ENCODE measurements at places on chromosomes 2 and 18.

- no peak for DNase-seq
Measured at GRCh38 chr18:43665105-43665788, 388.0 kb upstream of the SYT4 start.

GRCh38 chr2:40497251-40497859, 45.5 kb upstream of the SLC8A1 start:
- no peak for DNase-seq

- DNase-seq = no peak
Measured at GRCh38 chr18:50662775-50663383, 103.0 kb downstream of the MAPK4 start.

- no peak for DNase-seq
Measured at GRCh38 chr2:190420801-190421200, 12.6 kb downstream of the MFSD6 start.

GRCh38 chr2:46913471-46914381, 1.9 kb downstream of the MCFD2 start:
- DNase-seq = no peak

GRCh38 chr18:6576718-6577375, 152.7 kb upstream of the ARHGAP28 start:
- no peak for DNase-seq

DNA sequence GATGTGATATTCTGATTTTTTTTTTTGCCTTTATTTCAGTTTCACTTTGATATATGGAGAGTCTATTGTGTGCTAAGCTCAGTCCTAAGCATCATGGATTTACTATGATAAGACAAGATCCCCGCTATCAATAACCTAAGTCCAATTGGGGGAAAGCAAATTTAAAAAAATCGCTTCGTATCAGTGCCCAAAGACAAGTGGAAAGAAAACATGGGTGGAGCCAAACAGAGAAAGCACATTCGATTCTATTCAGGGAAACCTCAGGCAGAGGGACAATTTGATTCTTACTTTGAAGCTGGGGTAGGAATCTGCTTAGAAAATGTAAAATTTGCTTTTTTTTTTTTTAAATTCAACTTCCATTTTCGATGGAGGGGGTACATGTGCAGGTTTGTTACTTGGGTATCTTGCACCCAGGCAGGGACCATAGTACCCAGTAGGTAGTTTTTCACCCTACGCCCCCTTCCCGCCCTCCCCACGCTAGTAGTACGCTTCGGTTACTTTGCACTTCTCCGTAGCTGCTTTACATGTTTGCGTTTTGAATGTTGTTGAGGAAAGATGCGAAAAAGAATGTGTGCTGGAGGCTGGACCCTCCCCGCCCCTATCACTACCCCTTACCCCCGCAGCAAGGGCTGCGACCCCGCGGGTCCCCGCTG, 12.4 kb downstream of the KIF5C start:
- no peak for DNase-seq

- DNase-seq = no peak
Measured at GRCh38 chr2:105865222-105865913, 120.7 kb downstream of the NCK2 start.

GRCh38 chr2:189465076-189465475, 23.8 kb downstream of the WDR75 start:
- DNase-seq = no peak

GRCh38 chr2:60116161-60116875, 437.1 kb downstream of the BCL11A start:
- no peak for DNase-seq

GRCh38 chr2:220510668-220511067, 883.2 kb downstream of the SLC4A3 start:
- DNase-seq = peak; percentile 14

- no peak for DNase-seq
Measured at GRCh38 chr2:157173740-157174184, 83.7 kb upstream of the GALNT5 start.

DNA sequence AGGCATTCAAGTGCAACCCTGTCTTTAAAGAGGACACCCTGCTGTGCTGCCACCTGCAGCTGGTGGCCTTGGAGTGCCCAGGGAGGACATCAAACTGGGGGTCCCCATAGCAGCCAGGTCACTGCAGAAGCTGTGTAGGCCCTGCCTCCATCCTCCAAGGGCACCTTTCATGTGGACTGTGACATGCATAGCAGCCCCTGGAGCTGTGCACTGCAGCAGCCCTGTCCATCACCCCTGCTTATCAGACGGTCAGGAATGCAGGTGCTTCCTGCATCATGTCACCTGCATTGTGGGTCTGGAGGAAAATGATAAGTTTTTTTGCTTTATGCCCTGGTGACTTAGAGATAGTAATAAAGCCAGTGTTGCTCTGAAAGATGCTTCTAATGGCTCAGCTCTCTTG, 155.7 kb downstream of the DYSF start:
- no peak for DNase-seq

Data from NCI-H1417 (cell line).